ENCODE measurements at places on chromosomes 2 and 18.

GRCh38 chr18:62769216-62769615, 53.9 kb downstream of the PHLPP1 start:
- no peak for DNase-seq

GRCh38 chr2:60512062-60512622, 41.3 kb downstream of the BCL11A start:
- DNase-seq = no peak

DNA sequence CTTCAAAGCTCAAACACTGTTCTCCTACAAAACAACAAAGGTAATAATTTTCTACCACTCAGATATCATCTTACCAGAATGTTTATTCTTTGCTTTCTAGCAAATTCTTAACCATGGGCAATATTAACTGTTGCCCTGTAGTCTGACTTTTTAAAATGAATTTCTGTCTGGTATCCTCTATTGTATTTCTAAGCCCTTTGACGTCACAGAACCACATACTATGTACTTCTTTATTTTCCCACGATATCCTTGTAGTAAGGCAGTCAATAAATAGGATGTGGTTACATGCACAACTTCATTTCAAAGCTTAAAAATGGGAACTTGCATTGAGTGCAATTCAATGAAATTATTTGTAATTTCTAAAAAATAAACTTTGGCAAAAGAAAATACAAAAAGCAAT, 58.7 kb downstream of the THADA start:
- DNase-seq = no peak

DNA sequence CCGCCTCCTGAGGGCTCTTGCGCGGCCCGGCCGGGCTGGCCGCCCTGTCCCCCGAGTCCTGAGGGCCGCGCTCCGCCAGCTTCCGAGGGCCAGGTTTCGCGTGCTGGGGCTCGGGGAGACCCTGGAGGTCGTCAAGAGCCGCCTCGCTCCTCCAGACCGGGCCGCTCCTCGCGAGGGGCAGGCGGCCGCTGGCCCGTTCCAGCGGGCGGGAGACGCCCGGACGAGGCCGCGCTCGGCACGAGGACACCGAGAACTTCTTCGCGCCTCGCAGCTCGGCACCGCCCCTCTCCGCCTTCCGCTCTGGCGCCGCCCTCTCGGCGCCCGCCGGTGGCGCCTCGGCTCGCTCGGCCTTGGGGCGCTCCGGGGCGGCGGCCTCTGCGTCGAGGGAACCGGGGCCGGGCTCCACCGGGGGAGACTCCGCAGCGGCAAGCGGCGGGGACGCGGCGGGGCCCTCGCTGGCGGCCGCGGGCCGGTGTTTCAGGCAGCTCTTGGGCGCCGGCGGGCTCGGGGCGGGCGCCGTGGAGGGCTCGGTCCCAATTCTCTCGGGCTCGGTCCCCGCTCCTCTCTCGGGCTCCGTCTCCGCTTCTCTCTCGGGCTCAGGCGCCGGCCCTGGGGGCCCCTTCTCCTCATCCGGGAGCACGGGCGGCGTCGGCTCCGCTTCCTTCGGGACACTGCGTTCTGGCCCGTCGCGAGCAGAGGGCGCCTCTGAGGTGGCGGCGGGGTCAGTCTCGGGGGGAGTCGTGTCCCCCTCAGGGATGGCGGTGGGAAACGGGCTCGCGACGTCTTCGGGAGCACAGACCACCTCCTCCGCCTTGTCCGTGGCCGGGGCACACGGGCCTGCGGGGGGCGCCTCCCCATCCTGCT, 91.6 kb upstream of the MGAT4A start:
- DNase-seq = no peak

DNA sequence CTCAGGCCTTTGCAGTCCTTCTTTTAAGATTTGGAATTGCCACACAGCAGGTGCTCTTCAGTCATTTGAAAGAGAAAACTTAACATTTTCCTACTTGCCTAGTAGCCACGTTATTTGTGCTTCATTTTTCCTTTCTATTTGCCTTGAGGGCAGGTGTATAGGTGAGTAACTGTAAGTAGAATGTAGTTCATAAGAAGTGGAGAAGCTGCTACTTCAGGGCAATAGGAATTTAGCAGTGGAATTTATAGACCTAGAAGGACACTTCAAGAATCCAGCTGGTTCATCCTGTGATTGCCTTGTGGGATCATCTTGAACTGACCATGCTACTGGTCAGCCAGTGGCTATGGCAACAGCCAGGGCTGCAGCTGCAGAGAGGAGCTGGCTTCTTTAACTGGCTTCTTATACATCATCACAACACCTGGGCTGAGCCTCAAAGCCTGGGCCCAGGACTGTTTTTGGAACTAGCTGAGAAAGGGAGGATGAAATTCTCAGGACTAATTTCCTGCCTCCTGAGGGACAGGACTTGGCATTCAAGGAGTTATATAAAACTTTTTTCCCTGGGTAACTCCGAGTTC, 5.1 kb upstream of the LANCL1 start:
- no peak for DNase-seq
